ENCODE measurements at places on chromosomes 3 and 15. TPM values are rescaled to one million over a fixed set of nuclear protein-coding genes. Genes with fewer than 3 reads are reported as not detected.

DLL4 gene
- polyA plus RNA-seq = 23.7 TPM

- no peak for DNase-seq
Measured at GRCh38 chr15:99651023-99651807, 82.0 kb downstream of the LYSMD4 start.

GRCh38 chr3:196969660-196970546, 1.3 kb upstream of the PIGZ start:
- DNase-seq = peak; percentile 62

UPK1B gene
- 0.75 TPM for polyA plus RNA-seq

GRCh38 chr3:128503164-128503651, 10.2 kb upstream of the GATA2 start:
- DNase-seq = no peak

MDFIC2 gene
- not detected for polyA plus RNA-seq

DNA sequence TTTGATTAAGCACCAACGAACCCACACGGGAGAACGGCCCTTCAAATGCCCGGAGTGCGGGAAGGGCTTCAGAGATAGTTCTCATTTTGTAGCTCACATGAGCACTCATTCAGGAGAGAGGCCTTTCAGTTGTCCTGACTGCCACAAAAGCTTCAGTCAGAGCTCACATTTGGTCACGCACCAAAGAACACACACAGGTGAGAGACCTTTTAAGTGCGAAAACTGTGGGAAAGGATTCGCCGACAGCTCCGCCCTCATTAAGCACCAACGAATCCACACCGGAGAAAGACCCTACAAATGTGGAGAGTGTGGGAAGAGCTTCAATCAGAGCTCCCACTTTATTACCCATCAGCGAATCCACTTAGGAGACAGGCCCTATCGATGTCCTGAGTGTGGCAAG, 8.7 kb downstream of the ZNF774 start:
- no peak for DNase-seq

EFCAB12 gene
- polyA plus RNA-seq = 5.0 TPM

DNA sequence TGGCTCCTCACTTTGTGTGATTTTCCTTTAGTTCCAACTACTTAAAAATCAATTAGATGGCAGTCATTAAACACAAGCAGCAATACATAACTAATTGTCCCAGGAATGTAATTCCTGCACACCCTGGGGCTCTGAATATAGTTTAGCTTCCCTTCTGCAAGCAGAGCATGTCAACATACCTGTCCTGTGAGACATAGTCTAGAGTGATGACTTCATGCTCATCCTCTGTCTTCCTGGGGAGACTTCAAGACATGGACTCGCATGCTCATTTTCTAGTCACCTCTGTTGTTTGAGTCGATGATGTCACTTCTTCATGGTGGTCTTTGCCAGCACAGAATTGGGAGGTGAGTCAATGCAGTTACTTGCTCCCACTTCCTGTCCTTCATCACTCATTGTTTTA, 15.7 kb downstream of the C3orf52 start:
- no peak for DNase-seq

DNA sequence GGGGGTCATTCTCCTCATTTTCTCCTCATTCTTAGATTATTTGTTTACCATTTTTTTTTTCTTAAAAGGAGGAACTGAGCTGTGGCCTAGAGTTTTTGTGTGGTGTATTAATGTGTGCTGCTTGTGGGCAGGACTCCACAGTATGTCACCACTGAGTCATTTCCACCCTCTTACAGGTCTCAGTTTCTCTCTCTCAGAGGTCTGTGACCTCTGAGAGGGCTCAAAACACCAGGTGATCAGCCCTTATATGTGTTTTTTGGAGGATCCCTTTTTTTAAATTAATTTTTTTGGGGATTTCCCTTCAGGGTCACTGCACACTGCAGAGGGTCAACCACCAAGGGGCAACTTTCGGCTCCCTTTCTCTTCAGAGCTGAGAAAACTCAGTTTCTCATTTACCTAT, 166.4 kb downstream of the SUCNR1 start:
- no peak for DNase-seq

DNA sequence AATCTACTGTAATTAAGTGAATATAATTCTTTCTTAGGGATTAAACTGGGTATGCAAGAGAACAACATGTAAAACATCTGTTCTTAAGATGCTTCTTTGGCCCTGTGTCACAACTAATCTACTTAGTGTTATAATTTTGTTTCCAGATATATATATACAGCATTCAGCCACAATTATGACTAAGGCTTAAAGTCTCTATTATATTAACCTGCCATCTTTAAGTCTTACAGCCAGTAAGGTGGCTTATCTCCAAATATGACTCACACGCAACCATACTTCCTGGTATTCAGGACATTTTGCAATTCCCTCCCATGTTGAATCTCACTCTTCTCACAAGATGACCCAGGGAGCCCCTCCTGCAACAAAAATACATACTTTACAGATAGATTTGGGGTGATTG, 6.6 kb upstream of the KBTBD8 start:
- no peak for DNase-seq

Measured in left lung (tissue), 14 donors.